ENCODE measurements at places on chromosomes 13 and 19.

GRCh38 chr19:28883241-28883693 is 329.7 kb downstream of the UQCRFS1 start:
- DNase-seq, result no peak

- no peak for DNase-seq
Observed at GRCh38 chr19:13339869-13340268, 166.4 kb downstream of the CACNA1A start.

GRCh38 chr19:32372726-32373517 is 27.5 kb downstream of the ZNF507 start:
- DNase-seq, result no peak

GRCh38 chr19:13781547-13781946 is 7.3 kb downstream of the C19orf53 start:
- DNase-seq, result peak; percentile 6

GRCh38 chr13:100875392-100876043 is 200.9 kb upstream of the TMTC4 start:
- DNase-seq, result no peak

DNA sequence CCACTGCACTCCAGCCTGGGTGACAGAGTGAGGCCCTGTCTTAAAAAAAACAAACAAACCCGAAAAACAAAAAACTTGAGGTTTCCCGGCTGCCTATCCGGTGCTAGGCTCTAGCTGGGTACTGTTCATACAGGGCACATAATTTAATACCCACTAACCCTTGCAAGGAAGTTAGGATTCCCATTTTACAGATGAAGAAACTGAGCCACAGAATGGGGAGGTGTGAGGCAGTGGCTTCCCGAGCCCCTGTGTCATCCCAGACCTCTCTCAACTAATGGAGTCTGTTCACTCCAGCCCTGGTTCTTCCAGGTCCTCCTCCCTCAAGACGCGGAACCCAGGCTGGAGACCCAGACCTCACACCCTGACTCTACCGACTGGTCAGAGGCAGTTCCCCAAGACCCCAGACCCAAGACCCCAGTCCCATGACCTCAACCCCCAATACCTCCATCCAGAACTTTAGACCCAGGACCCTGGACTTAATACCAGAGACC is 576 bp downstream of the APBA3 start:
- no peak for DNase-seq

GRCh38 chr19:50162988-50163387 is at the start of gene IZUMO2:
IZUMO2 (minus strand) TSS chr19:50163281; CDS start chr19:50163194, 87 bp downstream.
- DNase-seq, result no peak

GRCh38 chr19:15587663-15588062 is 27.4 kb upstream of the CYP4F8 start:
- DNase-seq, result no peak

DNA sequence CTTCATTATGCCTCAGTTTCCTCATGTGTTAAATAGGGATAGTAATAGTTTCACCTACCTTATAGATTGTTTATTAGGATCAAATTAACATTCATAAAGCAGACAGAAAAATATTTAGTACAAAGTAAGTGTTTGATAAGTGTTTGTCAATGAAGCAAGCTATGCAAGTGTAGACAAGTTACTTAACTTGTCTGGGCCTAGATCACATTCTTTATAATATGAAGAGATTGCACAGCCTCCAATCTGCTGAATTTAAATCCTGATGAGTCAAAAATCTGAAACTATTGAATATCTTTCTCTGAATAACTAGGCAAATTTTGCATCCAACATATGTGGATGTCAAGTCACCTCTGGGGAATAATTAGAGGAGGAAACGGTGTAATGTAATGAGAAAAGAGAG is 170.5 kb downstream of the MZT1 start:
- DNase-seq, result no peak

DNA sequence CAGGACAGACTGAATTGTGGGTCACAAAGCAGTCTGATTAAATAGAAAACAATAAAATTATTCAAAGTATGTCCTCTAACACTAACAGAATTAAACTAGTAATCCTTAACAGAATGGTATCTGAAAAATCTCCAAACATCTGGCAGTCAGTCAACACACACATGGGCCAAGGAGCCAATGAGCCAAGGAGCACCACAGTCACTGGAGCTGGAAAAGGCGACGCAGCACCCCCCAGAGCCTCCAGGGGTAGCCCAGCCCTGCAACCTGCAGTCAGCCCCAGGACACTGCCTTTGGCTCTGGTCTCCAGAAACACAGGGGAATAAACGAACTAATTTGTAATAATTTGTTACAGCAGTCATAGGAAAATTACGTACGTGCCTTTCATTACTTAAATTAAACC is 12.3 kb downstream of the TUBGCP3 start:
- peak; percentile 3 for DNase-seq

GRCh38 chr13:110316196-110316595 is 9.1 kb downstream of the COL4A2 start:
- no peak for DNase-seq

DNA sequence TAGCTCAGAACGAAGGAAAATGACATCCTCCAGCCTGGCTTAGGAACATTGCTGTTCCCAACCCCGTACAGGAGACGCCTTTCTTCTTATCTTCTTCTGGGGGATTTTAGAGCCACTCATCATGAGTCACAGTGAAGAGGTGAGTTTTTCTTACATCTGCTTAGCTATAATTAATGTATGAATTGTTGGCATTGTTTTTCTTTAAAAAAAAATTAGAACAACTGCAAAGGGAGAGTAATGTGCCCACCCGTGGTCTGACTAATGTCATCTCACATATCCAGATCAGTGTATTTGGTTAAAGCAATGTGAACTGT is 310.6 kb upstream of the TSHZ3 start:
- no peak for DNase-seq

DNA sequence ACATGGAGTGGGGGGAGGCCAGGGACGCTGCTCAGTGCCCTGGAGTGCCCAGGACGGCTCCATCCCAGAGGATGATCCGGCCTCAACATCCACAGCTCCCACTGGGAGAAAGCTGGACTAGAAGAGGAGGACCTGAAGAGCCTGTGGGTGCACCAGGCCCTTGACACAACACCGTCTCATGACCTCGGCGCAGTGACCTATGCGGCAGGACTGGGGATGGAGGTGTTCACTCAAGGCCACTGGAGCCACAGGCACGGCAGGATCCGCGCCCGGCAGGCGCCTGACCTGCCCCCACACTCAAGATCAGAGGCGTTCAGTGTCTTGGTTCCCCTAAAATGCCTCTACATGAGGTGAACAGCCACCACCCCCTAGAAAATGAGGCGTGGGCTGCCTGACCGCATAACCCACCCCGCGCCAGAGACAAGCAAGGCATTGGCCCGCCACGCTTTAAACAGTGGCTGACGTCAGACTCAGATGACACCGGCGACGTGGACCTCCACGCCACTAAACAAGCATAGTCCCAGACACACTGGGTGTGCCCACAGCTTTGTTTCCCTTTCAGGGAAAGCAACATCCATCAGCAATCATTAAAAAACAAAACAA is 8.0 kb downstream of the SGTA start:
- DNase-seq, result no peak

DNA sequence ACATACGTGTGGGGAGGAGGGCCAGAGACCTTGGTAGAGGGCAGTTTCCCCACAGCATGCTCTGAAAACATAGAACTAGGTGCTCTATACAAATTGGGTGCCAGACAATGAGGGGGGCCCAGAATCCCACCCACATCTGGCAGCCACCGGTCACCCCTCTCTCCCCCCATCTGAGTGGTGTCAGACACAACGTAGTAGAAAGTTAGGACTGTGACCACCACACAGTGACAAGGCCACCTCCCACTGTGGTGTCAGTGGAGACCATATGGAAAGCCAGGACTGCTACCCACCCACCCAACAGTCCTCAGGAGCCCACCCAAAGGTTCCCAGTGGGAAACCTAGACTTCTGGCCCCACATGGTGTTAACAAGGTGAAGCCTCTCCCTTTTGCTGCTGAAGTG is 2.1 kb upstream of the ATP4B start:
- DNase-seq, result no peak

DNA sequence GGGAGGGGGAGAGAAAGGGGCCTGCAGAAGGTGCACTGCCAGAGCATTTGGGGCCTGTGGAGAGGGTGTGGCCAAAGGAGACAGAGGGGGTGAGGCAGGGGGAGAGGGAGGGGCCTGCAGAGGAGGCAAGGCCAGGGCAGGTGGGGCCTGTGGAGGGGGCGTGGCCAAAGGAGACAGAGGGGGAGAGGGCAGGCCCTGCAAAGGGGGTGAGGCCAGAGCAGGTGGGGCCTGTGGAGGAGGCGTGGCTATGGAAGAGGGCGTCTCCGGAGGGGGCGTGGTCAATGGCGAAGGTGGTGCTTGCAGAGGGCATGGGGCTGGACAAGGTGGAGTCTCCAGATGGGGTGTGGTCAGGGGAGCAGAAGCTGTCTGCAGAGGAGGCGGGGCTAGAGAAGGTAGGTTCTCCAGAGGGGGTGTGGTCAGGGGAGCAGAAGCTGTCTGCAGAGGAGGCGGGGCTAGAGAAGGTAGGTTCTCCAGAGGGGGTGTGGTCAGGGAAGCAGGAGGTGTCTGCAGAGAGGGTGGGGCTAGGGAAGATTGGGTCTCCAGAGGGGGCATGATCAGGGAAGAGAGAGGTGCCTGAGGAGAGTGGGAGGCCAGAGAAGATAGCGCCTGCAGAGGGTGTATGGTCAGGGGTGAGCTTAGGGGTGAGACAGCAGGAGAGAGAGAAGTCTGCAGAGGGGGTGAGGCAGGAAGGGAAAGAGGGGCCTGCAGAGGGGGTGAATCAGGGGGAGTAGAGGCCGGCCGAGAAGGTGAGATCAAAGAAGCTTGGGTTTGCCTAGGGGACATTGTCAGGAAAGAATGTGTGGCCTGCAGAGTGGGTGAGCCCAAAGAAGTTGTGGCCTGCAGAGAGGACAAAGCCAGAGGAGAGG is 3.4 kb downstream of the PRR36 start:
- no peak for DNase-seq

DNA sequence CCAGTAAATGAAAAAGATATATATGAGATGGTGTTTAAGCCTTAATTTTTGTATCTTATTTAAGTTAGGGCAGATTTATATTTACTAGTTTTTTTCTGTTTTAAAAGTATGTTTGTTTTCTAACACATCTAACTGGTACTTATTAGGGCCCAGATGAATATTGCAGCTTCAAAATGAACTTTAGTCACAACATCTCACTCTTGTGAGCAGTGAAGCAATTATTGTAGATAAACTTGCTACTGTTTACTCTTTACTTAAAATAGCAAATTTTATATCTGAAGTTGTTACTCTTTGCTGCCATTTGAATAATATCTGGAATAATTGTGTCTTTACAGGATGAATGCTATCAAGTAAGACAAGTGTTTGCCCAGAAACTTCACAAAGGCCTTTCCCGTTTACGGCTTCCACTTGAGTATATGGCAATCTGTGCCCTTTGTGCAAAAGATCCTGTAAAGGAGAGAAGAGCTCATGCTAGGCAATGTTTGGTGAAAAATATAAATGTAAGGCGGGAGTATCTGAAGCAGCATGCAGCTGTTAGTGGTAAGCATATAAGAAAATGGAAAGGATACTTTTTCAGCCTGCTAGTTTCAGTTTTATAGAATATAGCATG is 166.8 kb downstream of the PDS5B start:
- DNase-seq, result peak; percentile 7

DNA sequence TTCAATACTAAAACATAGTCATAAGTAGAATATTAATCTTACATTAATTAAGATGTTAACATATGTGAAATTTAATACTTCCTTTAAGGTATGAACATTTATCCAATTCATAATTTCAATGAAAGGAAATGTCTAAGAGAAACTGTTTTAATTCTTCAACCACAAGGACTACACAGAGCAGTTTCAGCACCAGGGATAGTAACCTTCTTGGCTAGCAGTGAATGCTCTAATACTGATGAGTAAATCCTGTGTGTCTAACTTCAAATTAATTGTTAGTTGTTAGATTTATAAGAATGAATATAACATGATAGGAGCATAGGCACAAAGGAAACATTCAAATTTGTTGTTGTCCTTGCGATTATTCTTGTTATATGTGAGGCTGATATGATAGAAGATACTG is 15.6 kb upstream of the NBEA start:
- no peak for DNase-seq

- no peak for DNase-seq
Observed at GRCh38 chr13:109727251-109727650, 59.1 kb downstream of the IRS2 start.

DNA sequence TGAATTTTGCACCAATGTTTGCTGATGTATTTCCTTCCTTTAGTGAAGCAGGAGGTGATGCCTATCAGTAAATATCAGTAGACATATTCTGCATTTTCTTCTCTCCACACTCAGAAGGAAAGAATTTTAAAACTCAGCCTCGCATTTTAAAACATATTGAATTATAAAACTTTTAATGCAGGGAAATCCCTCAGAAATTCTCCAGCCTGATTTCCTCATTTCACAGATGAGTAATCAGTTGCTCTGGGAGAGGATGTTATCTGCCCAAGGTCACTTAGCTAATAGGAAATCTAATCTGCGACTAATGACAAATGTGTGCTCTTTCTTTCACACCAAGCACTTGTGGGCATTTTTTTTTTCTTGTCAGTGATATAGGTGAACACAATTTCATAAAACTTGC is 320.6 kb downstream of the ITGBL1 start:
- DNase-seq, result no peak

- no peak for DNase-seq
Observed at GRCh38 chr19:13241231-13242104, 91.3 kb downstream of the IER2 start.

- peak; percentile 82 for DNase-seq
Observed at GRCh38 chr13:53250272-53250875, 221.8 kb downstream of the OLFM4 start.

GRCh38 chr13:109156181-109156935 is 526.9 kb downstream of the MYO16 start:
- no peak for DNase-seq

DNA sequence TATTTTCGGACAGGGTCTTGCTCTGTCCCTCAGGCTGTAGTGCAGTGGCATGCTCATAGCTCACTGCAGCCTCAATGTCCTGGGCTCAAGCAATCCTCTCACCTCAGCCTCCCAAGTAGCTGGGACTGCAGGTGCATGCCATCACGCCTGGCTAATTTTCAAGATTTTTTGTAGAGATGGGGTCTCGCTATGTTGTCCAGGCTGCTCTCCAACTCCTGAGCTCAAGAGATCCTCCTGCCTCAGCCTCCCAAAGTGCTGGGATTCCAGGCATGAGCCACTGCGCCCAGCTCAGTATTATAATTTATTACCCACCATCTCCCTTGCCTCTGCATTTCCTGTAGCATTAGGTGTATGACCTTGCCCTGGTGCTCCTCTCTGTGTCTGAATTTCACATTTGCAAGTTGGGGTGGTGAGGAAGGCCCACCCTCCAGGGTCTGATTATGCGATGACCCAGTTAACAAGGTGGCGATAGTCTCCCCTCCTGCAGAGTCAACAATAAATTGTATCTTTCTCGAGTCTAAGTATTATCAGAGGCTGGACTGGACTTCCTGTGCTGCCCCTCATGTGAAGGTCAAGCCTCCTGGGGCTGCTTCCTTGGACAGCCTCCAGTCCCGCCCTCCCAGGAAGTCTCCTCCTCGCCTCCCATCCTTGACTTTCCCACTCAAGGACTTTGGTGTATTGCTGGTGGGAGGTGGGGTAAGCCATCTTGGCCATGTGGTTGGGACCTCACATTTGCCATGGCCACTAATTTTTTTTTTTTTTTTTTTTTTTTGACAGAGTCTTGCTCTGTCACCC is 1.5 kb upstream of the TUBB4A start:
- DNase-seq, result no peak

GRCh38 chr13:79709471-79709870 is 228.5 kb downstream of the NDFIP2 start:
- no peak for DNase-seq

Measured in NCI-H2081 (cell line).